Femur (tissue), 1 donor: ENCODE measurements at places on chromosomes 13 and 19.

DNA sequence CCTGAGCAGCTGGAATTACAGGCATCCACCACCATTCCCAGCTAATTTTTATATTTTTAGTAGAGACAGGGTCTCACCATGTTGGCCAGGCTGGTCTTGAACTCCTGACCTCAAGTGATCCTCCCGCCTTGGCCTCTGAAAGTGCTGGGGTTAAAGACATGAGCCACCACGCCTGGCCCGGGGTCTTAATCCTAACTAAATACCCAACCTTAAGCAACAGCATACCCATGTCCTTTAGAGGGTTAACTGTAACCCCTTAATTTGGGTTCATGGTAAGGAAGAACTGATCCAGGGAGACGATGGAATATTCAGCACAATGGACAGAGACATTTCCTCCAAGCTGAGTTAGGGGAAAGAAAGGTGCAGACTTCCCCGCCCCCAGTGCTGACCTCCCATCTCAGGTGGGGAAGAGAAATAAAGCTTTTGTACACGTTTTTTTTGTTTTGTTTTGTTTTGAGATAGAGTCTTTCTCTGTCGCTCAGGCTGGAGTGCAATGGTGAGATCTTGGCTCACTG is 8.7 kb upstream of the GALP start:
- no peak for DNase-seq

DNA sequence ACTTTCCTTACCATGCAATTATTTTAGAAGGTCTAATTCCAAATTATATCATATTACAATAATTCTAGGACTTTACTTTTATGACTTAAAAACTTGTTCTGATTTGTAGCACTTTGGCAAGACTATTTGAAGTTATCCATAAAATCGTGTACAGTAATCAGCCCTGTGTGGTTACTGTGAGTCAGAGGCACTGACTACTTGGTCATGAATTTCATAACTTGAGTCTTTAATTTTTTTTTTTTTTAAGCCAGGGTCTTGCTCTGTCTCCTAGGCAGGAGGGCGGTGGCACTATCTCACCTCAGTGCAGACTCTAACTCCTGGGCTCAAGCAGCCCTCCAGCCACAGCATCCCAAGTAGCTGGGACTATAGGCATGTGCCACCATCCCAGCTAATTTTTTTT is 1319.2 kb upstream of the SLC10A2 start:
- DNase-seq, result no peak

DNA sequence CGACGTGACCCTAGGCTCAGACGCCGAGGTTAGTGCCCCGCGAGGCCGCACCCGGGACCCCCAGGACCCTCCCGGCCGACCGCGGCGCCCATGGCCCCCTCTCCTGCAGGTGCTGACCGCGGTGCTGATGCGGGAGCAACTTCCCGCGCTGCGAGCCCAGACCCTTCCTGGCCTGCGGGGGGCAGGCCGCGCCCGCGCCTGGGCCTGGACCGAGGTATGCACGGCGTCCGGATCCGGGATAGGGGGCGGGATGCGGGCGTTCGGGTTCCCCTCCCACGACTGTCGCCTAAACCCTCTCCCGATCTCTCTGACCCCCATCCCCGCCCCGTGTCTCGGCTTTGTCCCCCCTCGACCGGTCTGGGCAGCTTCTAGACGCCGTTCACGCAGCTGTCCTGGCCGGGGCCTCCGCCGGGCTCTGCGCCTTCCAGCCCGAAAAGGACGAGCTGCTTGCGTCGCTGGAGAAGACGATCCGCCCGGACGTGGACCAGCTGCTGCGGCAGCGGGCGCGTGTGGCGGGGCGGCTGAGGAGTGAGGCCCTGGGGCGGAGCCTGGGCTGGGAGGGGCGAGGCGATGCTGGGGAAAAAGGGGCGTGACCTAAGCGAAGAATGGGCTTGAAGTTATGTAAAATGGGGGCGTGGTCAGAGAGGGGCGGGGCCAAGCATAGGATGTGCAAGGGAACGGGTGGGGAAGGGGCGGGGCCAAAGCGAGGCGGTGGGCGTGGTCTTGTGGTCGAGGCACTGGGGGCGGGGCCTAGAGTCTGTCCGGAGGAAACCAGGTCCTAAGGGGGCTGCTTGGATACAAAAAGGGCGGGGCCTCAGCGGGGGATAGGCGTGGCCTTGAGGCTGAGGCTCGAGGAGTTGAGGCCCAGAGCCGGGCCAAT is 16.0 kb upstream of the COLGALT1 start:
- peak; percentile 95 for DNase-seq

DNA sequence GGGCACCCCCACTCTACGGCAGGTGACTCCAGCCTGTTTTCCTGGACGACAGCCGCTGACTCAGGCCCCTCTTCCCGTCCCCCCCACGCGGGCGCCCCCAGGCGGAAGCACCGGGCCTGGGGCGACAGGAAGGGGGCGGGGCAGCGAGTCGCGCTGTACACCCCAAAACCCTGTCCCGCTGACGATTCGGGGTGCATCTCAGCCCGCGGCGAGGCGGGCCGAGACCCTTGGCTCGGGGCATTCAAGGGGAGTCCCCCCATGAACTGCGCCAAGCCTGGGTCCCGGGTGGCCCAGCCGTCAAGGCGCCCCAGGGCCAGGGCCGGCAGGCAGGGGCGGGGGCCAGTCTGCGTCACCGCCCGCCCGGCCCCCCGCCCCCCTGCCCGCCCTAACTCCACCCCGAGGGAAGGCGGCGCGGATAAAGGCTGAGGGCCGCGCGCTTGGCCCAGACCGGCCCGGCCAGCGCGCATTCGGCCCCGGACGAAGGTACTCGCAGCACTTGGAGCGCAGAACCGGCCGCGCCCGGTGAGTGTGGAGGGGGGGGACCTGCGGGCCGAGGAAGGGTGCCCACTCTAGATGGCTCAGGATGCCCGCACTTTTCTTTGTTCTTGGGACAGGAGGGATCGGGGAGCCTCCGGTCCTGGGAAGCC is at the start of gene MIDN:
Gene MIDN, plus strand, starts transcription at position 445 of the 647 bp plus-strand sequence. CDS start 1,714 bp downstream, outside the sequence.
- DNase-seq, result peak; percentile 83

DNA sequence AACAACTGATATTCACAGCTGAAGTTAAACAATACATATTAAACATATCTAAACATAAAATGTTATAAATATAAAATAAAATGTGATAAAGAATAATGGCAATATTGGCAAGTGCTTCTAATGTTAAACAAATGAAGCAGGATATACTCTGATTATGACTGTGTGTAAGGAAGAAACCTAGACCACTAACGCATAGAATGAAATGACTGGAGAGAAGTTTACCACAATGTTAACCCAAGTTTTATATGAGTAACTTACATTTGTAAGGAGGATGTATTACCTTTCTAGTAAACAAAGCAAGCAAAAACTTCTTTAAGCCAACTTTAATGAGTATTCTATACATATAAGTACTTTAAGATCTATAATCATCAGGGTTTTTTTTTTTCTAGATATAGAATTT is 43.0 kb downstream of the RB1 start:
- no peak for DNase-seq

DNA sequence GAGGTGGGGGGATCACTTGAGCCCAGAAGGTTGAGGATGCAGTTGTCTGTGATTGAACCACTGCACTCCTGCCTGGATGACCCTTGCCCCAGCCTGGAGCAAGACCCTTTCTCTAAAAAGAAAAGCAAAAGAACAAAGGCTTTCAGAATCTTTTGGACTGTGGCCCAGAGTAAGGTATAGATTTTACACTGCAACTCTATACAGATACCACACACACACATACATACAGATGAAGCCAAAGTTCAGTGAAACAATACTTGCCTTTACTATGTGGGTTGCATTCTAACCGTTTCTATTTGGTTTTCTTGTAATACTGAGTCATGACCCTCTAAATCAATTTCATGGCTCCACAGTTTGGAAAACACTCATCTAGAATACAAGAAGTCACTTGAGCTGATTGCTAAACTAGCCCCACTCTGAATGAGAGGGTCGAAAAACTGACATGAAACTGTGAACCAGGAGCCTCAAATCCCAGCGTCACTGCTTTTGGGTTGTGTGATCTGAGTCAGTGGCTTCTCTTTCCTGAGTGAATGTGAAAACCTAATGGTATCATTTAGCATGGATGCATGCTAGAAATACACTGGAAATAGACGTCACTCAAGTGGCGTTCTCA is 756.1 kb downstream of the UQCRFS1 start:
- no peak for DNase-seq

DNA sequence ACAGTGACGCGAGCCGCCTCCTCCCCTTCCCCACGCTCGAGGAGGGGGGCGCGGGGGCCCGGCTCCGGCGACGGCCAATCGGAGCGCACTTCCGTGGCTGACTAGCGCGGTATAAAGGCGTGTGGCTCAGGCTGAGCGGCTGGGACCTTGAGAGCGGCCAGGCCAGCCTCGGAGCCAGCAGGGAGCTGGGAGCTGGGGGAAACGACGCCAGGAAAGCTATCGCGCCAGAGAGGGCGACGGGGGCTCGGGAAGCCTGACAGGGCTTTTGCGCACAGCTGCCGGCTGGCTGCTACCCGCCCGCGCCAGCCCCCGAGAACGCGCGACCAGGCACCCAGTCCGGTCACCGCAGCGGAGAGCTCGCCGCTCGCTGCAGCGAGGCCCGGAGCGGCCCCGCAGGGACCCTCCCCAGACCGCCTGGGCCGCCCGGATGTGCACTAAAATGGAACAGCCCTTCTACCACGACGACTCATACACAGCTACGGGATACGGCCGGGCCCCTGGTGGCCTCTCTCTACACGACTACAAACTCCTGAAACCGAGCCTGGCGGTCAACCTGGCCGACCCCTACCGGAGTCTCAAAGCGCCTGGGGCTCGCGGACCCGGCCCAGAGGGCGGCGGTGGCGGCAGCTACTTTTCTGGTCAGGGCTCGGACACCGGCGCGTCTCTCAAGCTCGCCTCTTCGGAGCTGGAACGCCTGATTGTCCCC is at the start of gene JUNB:
Gene JUNB, plus strand, starts transcription at position 142 of the 706 bp plus-strand sequence. Its CDS starts 286 bp downstream, at position 428.
- DNase-seq, result peak; percentile 98

GRCh38 chr13:45332036-45332830 is 8.8 kb downstream of the TPT1 start:
- no peak for DNase-seq

DNA sequence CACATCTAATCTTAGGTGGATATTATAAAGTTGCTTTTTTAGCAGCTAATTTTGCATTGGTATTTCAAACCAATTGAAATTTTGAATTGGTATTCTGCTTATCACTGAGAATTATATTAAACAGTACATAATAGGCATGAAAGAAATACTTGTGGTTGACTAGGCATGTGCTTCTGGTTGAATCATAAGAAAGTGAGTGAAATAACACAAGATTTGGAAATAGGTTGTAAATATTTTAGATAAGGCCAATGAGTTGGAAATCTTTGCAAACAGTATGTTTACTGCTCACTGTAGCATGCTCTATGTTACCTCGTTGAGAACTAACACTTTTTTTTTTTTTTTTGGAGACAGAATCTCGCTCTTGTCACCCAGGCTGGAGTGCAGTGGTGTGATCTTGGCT is 66.8 kb upstream of the RFC3 start:
- no peak for DNase-seq

- DNase-seq, result no peak
Observed at GRCh38 chr19:38690832-38691231, 43.4 kb downstream of the ACTN4 start.

- no peak for DNase-seq
Observed at GRCh38 chr19:55391702-55392615, 6.2 kb downstream of the RPL28 start.

- DNase-seq, result no peak
Observed at GRCh38 chr13:20053891-20054290, 95.4 kb downstream of the ZMYM2 start.

DNA sequence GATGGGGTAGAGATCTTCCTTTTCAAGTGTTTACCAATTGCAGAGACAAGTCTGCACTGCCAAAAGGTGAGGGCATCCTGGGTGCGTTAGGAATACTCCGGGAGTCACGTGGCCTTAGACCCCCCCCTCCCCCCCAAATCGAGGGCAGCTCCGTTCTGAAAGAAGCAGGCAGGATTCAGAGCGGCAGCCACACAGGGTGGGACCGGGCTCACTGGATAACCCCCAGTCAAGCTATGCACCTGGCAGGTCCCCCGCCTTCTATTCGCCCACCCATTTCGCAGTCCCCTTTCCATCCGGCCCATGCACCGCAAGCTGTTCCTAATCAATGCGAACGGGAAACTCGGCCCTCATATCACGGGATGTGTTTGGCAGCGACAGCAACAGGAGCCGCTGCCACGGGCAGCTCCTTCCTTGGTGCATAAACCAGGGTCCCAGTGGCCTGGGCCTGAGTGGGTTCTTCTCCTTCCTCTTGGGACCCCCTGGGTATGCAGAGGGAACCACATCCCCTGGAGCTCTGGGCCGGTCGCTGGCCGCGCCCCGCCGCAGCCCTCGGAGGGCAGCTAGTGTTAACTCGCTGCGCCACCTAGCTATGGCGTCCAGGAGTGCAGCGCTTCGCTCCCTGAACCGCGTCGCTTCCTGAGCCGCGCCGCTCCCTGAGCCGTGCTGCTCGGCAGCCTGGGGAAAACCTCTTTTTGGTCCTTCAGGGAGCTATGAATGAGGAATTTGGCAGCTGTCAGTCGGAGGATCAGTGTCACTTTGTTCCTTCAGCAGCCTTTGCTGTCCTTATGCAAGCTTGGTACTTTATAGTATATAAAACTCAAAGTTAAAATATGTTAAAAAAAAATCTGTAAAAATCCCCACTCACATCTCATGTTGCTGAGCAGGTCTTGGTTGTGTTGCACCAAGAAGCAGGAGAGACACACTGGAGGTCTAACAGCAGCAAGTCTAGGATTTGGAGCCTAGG is 41.4 kb downstream of the LYL1 start:
- DNase-seq, result peak; percentile 88

DNA sequence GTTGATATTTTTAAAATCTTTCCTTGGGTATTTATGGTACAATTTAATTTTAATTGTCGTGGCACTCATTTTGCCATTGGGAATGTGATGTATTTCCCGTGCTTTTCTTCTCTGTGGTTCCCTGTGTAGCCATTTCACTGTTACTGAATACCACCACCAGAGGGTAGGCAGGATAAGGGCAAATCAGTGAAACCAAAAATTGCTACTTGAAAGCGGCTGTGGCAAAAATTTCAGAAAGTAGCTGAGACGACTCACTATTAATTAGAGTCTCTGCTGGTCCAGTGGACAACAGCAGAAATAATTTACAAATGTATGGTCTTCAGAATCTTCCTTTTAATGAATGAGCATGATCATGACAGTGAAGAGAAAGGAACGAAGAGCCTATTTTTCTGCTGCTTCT is 34.4 kb upstream of the MIR17HG start:
- peak; percentile 28 for DNase-seq

DNA sequence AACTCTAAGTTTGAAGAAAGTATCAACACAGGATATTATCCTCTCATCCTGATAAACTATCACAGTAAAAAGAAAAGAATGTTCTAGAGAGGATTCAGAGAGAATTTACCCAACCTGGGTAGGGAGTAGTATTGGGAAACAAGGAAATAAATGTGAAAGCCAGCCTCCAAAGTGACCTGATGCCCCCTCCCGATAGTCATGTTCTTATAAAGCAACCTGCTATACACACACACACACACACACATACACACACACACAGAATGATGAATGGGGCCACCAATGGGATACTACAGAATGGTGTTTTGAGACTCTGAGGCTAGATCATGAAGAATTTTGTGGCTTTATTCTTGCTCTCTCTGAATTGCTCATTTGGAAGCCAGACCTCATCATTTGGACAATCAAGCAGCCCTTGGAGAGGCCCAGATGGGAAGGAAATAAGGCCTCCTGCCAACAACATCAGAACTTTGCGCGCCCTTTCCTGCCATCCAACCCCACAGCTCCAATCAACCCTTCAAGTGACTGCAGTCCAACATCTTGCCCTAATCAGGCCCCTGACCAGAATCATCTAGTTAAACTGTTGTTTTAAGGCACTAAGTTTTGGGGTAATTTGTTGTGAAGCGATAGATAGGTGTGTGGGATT is 807.9 kb upstream of the ARGLU1 start:
- no peak for DNase-seq
